ENCODE measurements at places on chromosomes 3 and 15.
A peak's percentile ranks its signal among the peaks of the same experiment; 100 is the strongest.

- DNase-seq: no peak
These were observed 44.8 kb upstream of the UBE2E1 start for GRCh38 chr3:23760871-23761373.

DNA sequence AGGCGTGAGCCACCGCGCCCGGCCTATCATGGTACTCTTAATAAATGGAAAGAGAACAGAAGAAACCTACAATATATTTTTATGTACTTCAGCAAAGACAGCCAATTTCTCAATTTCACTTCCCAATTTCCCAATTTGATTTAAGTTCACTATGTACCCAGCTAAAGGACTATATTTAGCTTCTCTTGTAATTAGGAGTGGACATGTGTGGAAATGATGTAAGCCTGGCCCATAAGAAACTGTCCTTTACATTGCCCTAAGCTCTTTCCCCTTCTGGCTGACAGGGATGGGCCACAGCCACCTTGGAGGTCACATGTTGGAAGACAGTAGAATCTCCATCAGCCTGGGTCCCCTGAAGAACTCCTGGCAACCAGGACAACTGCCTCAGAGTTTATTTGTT, 6.2 kb downstream of the TMEM39A start:
- DNase-seq: no peak

DNA sequence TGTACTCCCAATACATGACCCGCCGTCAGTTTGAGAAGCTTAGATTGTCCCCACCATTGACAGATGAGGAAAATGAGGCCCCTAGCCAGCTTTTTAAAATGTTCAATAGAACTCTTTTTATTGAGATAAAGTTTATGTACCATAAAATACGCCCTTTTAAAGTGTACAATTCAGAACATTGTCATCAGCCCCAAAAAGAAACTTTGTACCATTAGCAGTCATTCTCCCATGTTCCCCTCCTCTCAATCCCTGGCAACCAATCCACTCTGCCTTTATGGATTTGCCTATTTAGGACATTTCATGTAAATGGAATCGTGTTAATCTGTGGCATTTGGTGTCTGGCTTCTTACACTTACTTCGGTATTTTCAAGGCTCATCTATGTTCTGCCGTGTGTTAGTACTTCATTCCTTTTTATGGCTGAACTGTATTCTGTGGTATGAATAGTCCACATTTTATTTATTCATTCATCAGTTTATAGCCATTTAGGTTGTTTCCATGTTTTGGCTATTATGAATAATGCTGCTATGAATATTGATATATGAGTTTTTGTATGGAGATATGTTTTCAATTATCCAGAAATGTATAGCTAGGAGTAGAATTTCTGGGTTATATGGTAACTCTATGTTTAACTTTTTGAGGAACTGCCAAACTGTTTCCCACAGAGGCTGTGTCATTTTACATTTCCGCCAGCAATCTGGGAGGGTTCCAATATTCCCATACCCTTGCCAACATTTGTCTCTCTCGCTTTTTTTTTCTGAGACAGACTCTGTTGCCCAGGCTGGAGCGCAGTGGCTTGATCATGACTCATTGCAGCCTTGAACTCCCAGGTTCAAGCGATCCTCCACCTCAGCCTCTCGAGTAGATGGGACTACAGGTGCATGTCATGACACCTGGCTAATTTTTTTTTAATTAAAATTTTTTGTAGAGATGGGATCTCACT, 15.3 kb upstream of the PTPN23 start:
- no peak for DNase-seq

GRCh38 chr3:169659820-169660674, 3.5 kb downstream of the MECOM start:
- no peak for DNase-seq

GRCh38 chr3:71512000-71512399, 71.5 kb downstream of the FOXP1 start:
- DNase-seq: peak; percentile 65

- no peak for DNase-seq
These were observed 71.4 kb downstream of the TFDP2 start for GRCh38 chr3:142077859-142078500.
